Left cardiac atrium (tissue), 4 donors: ENCODE measurements at places on chromosomes 5 and 9.

DNA sequence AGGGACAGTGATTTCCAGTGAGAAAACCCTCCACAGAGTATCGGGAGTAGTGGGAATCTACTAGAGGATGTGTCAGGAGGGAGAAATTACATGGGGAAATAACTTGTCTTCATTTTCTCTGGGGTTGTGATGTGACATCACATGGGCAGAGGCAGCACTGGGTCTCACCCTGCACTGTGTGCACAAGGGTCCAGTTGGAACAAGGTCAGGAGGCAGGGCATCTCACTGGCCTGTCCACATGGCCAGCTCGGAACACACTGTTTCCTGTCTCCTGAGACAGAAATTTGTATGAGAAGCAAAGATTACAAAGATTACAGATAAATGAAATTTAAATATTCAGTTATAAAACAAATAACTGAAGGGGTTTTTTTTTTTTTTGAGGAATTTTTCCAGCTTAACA, 62.6 kb upstream of the ECM2 start:
- no peak for DNase-seq

DNA sequence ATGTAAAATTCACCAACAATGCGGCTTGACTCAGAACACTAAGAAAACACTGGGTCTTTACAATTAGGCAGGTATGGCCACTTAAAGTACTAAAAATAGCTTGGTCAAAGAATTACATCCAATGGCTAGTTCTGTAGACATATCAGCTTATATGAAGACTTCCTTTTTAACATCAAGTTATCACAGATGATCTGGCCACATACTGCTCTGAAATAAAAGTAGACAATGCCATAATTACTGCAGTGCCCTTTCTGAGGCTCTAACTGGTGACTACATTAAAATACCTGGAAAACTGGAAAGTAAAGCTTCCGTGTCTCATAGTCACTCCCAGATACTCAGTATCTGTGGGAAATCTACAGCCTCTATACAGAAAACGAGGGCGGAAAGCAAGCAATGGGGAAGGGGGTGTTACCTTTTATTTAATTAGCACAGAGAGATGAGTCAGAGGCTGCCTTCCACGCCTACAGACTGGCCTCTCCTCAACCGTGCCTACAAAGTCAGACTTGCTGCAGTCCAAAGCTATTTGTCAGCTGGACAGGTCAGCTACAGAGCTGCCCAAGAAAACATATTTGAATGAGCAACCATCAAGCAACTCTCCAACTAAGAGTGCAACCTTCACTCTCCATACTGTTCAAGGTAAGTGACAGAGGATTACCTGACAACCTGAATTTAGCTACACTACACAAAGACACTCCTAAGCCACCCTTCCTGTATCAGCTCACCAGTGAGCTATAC, 8.7 kb downstream of the SERINC5 start:
- DNase-seq: peak; percentile 57

DNA sequence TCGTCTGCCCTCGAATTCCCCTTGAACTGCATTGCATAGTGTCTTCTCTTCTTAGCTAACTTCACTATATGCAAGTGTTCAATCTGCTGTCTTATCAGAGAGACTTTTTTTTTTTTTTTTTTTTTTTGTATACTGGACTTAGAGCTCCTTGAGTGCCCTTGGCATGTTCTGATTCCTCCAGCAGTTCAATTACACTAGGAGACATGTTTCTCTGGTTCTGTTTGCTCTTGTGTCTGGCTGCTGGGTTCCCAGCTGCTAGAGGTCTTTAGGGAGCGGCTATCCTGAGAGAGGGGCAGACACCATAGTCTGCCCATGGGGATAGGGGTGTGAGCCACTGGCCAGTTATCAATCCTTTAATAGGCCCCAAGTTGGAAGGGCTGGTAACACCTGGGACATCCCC, 13.1 kb downstream of the OR2S2 start:
- DNase-seq: no peak

- DNase-seq: no peak
Measured at GRCh38 chr5:33807771-33808170, 84.0 kb downstream of the ADAMTS12 start.

DNA sequence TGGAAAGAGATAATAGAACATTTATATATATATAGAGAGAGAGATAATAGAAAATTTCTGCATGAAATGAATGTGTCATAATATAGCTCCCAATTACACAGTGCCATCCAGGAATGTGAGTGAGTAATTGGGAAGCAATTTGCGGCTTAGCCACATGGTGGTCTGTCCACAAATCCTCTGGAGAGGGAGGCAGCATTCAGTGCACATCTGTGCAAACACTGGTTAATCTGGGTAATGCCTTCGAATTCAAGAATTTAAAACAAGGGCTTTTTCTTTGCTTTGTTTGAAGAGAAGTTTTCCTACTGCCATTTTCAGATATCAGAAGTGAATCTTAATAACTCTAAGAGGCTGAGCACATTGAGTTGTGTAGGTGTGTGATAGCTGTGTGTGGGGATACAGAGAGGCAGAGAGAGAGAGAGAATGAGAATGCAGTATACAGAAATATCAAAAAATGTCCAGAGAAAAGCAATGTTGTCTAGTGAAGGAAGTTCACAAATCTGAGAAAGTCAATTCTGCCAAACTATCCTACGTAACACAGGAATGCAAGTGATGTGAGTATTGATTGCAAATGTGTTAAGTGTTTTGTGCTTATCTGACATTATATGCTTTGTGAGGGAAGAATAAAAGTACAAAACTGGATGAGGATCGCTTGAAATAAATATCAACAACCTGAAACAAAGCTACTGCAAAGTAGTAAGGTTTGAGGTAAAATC, 134.6 kb downstream of the EDIL3 start:
- DNase-seq: no peak
